ENCODE measurements at places on chromosomes 6 and 20. TPM values are rescaled to one million over a fixed set of nuclear protein-coding genes. Genes with fewer than 3 reads are reported as not detected.

TBX18 gene
- 4.6 TPM for total RNA-seq

ZNF831 gene
- 0.05 TPM for total RNA-seq

GRCh38 chr6:26536571-26537159 is 1.5 kb upstream of the HMGN4 start:
- no peak for DNase-seq

GRCh38 chr6:50541941-50542340 is 171.4 kb upstream of the TFAP2D start:
- DNase-seq = no peak

- DNase-seq = no peak
Measured at GRCh38 chr6:110484321-110484720, 7.9 kb upstream of the SLC22A16 start.

- no peak for DNase-seq
Measured at GRCh38 chr6:105620878-105621277, 218.0 kb upstream of the PREP start.
